Thyroid gland (tissue), 4 donors: ENCODE measurements at places on chromosomes 2 and 18. TPM values are rescaled to one million over a fixed set of nuclear protein-coding genes. Genes with fewer than 3 reads are reported as not detected.

The TBR1 gene
- total RNA-seq, result not detected

DNA sequence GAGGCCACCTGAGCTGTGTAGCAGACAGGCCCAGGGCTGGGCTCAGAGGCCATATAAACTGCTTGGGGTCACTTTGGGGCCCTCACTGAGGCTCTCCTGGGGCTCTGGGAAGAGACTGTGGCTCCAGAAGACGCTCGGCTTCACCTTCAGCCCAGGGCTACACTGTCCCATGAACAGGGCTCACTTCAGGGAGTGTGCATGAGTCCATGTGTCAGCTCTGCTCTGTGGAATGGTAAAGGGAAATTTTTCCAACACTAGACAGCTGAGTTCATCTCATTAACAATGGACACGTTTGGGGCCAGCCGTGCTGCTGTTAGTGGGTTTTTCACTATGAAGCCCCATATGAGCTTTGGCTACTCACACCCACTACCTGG, 65.4 kb upstream of the TFCP2L1 start:
- no peak overlapping the region for H3K4me3 ChIP-seq
- no peaks in the 10 kb centered on the region for H3K4me1 ChIP-seq
- H3K27me3 ChIP-seq, result no peaks in the 10 kb centered on the region
- no peak overlapping the region for H3K27ac ChIP-seq
- no peak for DNase-seq

- no peaks in the 10 kb centered on the region for H3K27me3 ChIP-seq
- no peaks in the 10 kb centered on the region for H3K36me3 ChIP-seq
- peaks cover 2% of the 10 kb centered on the region for H3K4me1 ChIP-seq
Observed at GRCh38 chr2:10554961-10555809, 107.1 kb upstream of the ODC1 start.

DNA sequence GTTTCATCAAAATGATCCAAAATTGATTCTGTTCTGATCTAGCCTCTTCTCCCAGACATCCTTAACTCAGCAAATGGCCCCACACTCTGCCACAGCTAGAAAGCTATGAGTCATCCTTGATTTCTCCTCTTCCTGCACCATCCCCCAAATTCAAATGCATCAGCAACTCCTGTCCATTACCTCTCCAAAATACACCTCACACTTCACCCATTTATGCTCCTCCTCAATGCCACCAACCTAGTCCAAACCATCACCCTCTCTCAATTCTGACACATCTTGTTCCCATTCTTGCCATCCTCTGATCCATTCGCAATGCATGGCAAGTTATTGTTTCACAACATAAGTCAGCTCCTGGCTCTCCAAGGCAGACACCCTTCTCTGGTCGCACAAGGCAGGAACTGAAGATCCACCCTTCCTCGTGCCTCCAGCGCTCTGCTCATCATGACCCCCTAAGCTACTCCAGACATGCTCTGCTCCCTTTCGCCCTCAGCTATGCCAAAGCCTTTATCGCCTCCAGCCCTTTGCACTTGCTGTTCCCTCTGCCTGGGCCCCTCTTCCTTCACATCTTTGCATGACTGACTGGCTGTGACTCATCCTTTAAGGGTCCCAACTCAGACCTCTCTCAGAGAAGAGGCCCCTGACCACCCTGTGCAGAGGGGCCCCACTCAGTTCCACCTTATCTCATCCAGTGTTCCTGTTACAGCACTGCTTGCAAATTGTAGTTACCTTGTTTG, 83.6 kb downstream of the MREG start:
- no peak overlapping the region for H3K27ac ChIP-seq
- H3K27me3 ChIP-seq, result no peaks in the 10 kb centered on the region
- no peaks in the 10 kb centered on the region for H3K36me3 ChIP-seq
- no peak for DNase-seq
- no peak overlapping the region for H3K4me3 ChIP-seq

DNA sequence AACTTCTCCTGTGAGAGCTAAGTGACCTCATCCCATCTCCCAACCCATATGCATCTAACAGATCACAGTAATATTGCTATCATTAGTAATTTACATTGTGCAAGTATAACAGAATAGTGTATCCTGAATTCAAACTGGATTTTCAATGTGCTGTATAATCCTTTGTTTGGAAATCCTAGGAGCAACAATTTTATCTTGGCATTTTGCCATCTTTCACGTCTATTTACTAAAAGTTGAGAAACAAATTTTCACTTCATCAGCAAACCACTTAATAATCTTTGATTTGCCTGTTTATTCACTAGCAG, 3.8 kb downstream of the HNRNPLL start:
- no peaks in the 10 kb centered on the region for H3K27me3 ChIP-seq
- H3K4me3 ChIP-seq, result no peak overlapping the region
- H3K27ac ChIP-seq, result peak overlapping the region; percentile 14
- H3K36me3 ChIP-seq, result no peaks in the 10 kb centered on the region

DNA sequence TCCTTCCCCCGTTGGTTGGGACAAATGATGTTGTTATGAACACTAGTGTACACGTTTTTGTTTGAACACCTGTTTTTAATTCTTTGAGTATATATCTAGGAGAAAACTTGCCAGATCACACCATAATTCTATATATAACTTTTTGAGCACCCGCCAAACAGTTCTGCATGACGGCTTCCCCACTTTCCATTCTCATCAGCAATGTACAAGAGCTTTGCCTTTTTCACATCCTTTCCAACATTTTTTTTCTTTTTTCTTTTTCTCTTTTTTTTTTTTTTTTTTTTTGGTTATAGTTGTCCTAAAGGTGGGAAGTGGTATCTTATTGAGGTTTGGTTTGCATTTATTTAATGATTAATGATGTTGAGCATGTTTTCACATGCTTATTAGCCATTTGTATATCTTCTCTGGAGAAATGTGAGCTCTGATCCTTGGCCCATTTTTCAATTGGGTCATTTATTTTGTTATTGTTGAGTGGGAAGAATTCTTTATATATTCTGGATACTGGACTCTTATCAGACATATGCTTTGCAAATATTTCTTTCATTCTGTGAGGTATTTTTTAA, 86.9 kb upstream of the ZC3H15 start:
- no peak overlapping the region for H3K4me3 ChIP-seq
- no peak for DNase-seq
- no peak overlapping the region for H3K27ac ChIP-seq
- H3K36me3 ChIP-seq, result no peaks in the 10 kb centered on the region

- H3K27ac ChIP-seq, result no peak overlapping the region
- peaks cover 18% of the 10 kb centered on the region for H3K4me1 ChIP-seq
- no peak overlapping the region for H3K4me3 ChIP-seq
- DNase-seq, result no peak
Observed at GRCh38 chr2:9001229-9001628, 2.3 kb downstream of the MBOAT2 start.

- H3K27ac ChIP-seq, result no peak overlapping the region
- H3K27me3 ChIP-seq, result no peaks in the 10 kb centered on the region
- no peak overlapping the region for H3K4me3 ChIP-seq
- peaks cover 39% of the 10 kb centered on the region for H3K4me1 ChIP-seq
- no peak for DNase-seq
- H3K36me3 ChIP-seq, result no peaks in the 10 kb centered on the region
Observed at GRCh38 chr18:57747809-57748680, 55.1 kb downstream of the ATP8B1 start.
